Activated CD4-positive, alpha-beta T cell treated with anti-CD3 and anti-CD28 coated beads, Interleukin-2, Interleukin-6, amounts not matched to agents 100 ng/mL and 50 ng/mL, durations not matched to agents 16 hours and 8 hours (primary cell): ENCODE measurements at places on chromosomes 3 and 15.

- DNase-seq = no peak
Observed at GRCh38 chr3:194607592-194608389, 25.4 kb downstream of the TMEM44 start.

DNA sequence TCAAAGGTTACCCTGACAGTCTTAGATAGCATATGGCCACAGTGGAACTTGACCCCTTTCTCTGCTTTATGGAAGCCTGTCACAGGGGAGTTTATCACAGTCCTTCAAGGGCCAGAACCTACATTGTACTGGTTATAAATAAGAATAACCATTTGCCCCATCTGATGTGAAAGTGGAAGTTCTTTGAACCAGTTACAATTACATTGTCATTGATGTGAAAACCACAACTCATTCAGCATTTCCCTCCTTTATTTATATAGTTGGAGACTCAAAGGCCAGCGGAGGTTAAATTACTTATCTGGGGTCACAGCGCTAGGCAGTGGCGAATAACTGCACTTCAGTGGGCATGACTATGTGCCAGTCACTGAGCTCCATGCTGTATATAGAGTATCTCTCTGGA is 60.5 kb upstream of the TBC1D5 start:
- no peak for DNase-seq

DNA sequence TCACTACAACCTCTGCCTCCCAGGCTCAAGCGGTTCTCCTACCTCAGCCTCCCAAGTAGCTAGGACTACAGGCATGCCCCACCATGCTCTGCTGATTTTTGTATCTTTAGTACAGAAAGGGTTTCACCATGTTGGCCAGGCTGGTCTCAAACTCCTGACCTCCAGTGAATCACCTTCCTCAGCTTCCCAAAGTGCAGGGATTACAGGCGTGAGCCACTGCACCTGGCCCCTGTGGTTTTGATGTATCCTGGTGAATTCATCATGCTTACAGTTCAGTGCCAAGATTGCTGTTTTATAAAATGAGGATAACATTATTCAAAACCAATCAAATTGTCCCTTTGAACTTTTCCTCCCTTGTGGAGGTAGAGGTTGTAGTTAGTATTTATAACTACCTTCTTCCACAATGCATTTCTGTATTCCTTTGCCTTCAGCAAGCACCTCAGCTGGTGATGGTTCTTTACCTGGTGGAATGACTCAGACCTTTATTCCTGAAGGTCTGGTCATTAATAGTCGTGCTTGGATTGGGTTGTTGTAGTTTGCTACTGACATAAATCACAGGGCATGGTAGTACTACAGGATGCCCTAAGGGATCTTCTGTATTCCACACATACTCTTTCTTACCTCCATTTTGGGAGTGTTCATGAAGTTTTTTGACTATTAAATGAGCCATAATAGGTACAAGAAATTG is 76.9 kb downstream of the UBP1 start:
- no peak for DNase-seq

GRCh38 chr15:66908744-66909095 is 156.7 kb upstream of the SMAD3 start:
- no peak for DNase-seq

GRCh38 chr15:35674873-35675781 is 129.2 kb upstream of the DPH6 start:
- no peak for DNase-seq
